ENCODE measurements at places on chromosomes 4 and X. TPM values are rescaled to one million over a fixed set of nuclear protein-coding genes. Genes with fewer than 3 reads are reported as not detected.

DNA sequence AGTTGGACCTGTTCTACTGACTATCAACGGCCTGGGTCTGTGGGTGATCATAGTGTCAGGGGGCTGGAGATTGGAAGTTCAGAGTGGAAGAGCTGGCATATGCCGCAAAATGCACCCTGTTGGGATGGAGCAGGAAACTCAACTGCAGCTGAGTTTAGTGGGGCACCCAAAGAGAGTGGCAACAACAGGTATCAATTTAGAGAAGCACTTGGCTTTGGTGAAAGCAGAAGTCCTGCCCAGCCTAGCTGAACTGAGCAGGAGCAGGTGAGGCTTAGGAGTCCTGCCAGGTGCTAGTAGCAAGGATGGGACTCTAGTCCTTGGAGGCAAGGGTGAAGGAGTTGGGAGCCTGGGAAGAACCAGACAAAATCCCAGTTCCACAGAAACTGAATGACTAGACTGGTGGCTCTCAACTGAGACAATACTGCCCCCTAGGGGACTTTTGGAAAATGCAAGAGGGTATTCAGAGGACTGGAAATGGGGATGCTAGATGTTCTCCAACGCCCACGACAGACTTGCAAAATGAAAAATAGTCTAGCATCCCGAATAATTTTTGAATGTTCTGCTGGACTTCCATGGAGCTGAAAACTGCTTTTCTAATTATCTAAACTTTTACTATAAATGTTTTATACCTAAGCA lies 49.4 kb downstream of the RTL9 start:
- no peak for DNase-seq

DNA sequence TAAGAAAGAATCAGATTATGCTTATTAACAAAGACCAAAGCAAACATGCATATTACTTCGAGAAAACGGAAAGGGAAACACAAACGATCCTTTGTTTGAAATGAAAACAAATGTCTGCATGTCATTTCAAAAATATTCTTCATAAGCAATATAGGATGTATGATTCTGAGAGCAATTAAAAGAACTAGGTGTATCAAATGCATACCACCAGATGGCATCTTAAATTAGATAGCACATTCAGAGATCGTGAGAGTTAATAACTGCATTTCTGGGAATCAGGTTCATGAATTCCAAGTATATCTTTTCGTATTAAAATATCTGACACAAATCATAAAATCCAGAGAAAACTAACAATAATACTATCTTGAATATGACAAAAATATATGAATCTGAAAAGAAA lies 159.5 kb downstream of the PPP3CA start:
- no peak for DNase-seq

DNA sequence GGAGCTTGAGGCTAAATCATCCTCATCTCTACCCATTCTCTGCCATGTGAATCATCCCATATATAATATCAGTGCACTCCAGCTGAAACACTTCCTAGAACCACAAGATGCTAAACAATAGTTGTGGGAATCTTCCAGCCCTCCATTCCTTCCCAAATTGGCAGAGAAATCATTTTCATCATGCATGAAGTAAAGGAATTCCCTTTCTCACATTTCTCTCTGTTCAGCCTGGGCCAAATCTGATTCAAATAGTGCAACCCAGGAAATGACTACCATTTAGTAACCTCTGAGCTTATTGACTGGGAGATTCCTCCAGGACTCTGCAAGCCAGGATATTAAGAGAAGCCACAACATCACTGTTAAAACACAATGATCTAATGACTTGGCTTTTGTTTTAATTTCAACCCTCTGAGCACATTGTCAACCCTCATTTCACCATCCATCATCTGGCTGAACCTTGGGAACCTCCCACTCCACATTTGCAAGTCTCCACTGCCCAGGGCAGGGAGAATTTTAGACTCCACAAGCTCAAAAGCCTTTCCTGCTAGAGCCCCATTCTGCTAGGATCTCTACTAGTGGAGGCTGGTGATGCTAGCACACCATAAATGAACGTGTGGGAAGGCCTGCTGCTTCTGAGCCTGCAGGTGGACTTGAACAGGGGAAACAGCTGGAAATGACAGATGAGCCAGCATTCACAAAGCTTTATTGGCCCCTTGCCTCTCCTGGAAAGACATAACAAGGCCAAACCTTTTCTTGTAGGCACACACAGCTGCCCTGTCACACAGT lies 133.9 kb downstream of the TET2 start:
- DNase-seq, result no peak

DNA sequence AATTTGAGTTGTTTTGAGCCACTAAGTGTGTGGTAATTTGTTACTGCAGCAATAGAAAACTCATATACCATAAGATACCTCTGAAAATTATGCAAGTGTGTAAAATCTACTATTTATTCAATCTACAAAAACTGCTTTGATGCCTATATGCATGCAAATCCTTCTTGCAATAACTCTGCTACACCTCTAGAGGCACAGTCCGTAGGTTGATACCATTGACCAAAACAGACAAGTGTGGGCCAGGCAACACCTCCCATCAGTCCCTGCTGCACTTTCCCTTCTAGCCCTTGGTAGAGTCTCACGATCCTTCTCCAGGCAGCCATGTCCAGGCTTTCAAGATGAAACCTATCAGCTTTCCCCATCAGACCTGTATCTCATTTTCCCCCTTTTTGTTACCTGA lies 48.8 kb upstream of the FAM9A start:
- DNase-seq, result no peak

DNA sequence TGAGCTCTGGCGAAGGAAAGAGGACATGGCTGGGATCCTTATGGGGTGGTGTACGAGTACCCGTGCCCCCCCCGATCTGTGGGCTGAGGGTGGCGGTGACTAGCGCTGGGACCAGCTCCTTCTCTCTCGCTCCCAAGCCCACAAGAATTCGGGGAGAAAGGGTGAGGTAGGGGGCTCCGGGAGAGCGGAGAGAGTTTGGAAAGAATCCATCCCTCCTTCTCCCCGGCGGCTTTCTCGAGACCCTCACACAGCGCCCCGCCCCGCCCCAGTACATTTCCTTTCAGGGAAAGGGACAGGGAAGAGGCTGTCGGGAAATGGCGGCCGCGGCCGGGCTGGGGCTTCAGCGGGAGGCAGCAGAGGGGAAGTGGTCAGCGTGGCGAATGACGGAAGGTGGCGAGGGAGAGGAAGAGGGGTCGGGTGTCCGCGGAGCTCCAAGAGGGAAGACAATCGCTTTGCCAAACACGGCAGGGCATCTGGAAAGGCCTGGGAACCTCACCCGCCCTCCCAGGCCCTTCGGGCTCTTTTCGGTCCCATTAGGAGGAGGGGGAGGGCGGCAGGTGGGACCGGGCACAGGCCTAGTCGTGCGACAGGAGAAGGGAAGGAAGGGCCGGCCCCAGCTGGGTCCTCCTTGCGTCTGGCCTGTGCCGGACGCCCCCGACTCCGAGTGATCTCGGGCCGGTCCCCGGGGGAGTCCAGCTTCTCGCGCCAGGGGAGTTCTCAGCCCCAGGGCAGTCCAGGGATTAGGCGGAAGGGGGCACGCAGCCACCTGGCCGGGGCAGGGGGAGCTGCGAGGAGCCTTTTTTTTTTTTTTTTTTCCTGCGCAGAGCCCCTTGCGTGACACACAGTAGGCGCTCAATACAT lies 10.2 kb downstream of the HNRNPH2 start:
- peak; percentile 41 for DNase-seq

GRCh38 chr4:39407584-39407885 lies 805 bp downstream of the KLB start:
- DNase-seq, result no peak

GRCh38 chrX:109535578-109535977 lies 1.1 kb upstream of the NXT2 start:
- no peak for DNase-seq

- DNase-seq, result no peak
Observed at GRCh38 chrX:154800478-154801210, 4.6 kb downstream of the MPP1 start.

DNA sequence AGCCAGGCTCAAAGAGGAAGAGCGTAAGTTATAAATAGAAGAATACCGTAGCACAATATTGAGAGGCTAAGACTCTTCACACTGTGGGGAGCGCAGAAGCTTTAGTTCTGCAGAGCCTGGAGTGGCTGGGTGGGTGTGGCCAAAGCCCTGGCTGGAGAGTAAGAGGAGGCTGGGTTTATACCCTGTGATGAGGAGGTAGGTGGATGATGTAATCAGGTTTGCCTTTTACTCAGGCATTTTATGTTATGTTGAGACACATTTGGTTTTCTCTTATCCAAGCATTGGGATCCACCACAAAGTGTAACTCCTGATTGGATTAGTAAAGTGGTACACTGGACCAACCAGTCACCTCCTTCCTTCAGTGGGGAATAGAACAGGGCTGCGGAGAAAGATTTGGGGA lies 13.9 kb downstream of the CDS1 start:
- DNase-seq, result no peak

DNA sequence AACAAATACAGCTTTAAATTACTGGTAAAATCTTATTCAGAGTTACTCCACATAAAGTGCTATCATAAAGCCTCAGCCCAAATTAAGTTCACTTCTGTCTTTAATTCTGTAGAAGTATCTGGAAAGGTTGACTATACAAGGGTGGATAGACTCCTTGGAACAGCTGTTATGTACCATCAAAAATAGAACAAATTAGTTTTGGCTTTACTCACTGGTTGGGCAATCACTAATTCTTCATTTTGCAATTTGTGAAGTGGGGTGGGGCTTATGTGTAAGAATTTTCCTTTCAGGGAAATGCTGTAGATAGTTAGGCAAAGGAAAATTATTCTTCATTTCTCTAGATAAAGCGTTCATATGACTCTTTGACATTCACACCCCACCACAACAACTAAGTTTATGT lies 7.8 kb downstream of the DIAPH2 start:
- no peak for DNase-seq

DNA sequence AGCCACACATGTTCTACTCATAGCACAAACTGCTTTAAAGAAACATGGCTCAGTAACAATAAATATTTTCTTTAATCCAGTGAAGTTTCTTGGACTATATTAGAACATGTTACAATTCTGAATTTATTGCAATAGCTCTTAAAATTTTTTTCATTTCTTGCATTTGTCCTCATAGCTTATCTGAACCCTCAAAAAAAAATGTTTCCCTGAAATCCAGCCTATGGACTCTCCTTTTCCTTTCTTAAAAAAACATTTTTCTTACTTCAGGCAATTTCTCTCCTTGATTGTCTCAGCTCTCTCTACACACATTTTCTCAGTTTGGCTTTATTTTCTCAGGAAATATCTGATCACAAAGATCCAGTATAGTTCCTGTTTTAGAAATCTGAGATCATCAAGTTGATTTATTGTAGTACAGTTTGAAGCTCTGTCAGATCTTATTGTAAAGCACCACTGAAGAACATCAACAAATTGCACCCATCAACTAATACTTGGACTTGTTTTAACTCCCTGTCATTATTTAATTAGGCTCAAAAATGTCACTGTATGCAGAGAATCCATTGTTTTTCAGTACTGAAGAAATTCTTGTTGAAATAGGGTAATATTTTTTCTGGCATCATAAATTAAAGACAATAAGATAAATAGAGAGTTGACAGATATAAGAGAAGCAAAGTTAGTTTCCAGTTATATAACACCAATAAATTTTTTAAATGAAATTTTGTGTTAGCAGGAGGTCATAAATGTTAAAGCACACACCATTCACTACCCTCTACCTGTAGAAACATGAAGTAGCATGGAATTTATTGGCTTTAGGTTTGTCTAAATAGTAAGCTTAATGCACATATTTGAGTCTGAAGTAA lies 317.7 kb downstream of the ARHGAP24 start:
- DNase-seq, result no peak

- DNase-seq, result no peak
Observed at GRCh38 chr4:2449511-2450392, 19.2 kb upstream of the RNF4 start.

DNA sequence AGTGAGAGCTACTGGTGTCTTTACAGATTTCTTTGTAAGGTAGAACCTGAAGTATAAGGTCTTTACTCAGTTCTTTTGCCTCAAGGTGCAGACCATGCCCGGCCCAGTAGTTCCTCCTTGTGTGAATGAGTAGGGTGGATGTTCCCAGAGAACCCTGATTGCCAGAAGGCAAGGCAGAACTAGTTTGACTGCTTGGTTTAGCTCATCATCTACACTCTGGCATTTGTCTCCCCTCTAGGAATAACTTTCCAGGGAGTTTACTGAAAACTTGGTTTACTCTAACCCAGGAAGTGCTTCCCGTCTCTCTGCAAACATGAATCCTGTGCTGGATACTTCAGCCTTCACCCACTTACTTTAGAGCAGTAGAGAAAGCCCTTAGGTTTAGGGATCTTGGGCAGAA lies 29.1 kb downstream of the MCUB start:
- DNase-seq, result no peak

DNA sequence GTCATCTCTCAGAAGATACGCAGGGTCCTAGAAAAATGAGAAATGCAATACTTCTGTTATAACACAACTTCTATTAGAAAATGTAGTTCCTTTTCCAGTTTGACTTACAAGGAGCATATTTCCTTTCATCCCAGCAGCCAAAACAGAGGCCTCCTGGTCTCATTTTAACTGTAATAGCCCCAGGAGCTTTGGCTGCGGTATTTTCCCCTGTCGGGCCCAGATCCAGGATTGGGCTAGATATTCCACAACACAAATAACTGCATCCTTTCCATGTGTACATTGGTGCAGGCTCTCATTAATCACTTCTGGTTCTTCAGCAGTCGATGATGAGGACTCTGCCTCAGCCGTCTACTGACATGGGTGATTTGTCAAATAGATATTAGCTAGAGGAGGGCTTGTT lies 166.1 kb downstream of the TENM3 start:
- no peak for DNase-seq

STPG2 gene
- 1.00 TPM for total RNA-seq

INTU gene
- 29.7 TPM for total RNA-seq

BEX5 gene
- total RNA-seq, result 60.8 TPM

TCEAL6 gene
- 29.7 TPM for total RNA-seq

ADAM29 gene
- 0.76 TPM for total RNA-seq

BEX1 gene
- total RNA-seq, result 310 TPM

TRIM75 gene
- total RNA-seq, result not detected

GAGE1 gene
- not detected for total RNA-seq

Measured in dorsolateral prefrontal cortex (tissue), 122 donors.